ENCODE measurements at places on chromosomes 5 and 9.

DNA sequence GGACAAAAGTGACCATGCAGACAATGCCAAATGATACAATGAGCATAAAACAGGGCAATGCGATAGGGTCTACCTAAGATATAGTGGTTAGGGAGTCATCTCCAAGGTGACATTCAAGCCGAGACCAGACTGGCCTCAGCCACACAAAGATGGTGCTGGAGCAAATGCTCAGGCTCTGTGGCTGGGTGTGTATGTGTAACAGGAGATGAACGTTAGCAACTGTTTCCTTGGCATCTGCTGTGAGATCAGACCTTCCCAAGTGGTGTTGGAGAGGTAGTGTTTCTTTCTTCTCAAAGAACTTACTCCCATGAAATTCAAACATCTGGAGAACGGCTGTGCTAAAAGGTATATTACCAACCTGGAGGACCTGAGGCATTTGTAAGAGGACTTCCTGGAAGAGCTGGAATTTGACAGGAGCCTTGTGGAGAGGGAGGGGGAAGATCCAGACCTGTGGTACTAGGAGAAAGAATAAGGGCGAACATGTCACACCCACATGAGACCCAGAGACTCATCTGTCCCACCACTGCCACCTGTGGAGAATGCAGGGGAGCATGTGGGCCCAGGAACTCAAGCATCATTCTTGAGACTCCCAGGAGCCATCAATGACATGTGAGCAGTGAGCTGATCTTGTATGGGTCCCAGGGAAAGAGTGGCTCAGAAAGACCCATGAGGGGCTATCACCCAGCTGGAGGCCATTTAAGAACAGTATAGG is 21.4 kb upstream of the ANXA6 start:
- no peak for DNase-seq

- DNase-seq: no peak
These were observed 12.7 kb downstream of the PTGES start for GRCh38 chr9:129740174-129740573.

- no peak for DNase-seq
These were observed 12.9 kb downstream of the GDF9 start for GRCh38 chr5:132853323-132853722.

DNA sequence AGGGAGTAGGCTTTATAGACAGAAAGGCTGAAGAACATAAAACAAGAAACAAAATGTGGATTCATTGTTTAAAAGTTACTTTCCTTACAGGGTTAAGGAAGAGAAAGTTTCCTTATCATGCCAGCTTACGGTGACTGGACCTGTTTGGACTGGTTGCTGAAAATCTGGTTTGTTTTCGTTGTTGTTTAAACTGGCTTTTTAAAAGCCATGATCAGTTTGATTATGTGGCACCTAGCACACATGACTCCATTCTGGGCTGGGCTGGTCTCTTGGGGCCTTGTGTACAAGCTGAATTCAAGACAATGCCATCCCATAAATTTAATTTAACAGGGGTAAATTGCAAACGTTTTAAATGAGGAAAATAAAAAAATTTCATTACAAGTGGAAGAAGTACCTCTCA is 18.4 kb upstream of the ZNF474 start:
- no peak for DNase-seq

DNA sequence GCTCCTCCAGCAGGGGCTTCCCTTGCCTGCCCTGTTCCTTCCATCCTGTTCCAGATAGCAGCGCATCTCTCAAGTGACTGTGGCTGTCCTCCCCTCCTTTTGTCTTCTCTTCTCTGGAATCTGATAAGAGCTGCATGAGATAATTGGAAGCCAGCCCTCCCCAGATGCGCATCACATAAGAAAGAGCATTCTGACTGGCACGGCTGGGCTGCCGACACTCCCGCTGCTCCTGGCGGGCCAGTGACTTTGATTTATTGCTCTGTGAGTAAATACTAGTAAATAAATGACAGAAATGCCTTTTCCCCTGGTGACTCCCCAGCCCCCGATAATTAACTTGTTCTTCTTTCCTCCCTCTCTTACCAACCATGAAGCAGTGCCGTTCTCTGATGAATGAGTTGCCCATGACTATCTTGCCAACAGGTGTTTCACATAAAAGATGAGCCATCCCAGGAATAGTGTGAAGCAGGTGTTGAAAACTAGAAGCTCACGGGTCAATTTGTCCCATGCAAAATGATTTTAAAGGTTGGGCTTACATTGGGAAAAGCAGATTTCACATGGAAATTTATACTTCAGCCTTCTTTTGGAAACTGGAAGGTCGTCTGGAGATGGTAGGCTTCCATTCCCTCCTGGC is 212.3 kb downstream of the ERCC6L2 start:
- no peak for DNase-seq

GRCh38 chr9:2634818-2635217 is 13.2 kb downstream of the VLDLR start:
- no peak for DNase-seq

GRCh38 chr5:135053278-135053677 is 19.2 kb upstream of the PITX1 start:
- no peak for DNase-seq

DNA sequence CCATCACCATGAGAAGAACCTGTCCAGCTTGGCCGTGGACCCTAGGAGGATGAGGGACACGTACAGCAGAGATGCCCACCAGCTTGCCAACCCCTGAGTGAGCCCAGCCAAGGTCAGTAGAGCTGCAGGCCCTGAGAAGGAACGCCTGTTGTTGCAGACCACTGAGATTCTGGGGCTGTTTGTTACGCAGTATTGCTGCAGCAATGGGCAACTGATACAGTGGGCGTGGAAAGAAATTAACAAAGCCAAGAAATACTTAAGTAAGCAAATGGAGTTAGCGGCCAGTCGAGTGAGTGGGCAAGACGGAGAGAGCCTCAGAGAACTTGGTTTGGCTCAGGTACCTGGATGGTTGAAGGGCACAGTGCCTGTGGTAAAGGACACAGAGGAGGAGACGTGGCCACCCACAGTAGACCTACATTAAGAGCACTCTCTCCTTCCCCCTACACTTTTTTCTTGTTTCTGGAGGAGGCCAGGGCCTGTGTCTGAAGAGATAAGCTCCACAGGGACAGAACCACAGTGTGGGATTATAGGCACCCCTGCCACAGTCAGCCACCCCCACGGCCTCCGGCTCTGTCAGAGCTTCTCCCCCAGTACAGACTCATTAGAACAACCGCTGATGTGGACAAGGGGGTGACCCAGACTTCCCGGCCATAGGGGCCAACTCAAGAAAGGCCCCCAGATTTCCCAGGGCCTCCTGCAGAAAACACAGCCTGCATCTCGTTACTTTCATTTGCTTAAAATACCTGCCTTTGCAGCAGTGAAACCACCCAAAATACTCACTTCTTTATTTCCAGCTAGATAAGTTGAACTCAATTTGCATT is 40.1 kb upstream of the GRHPR start:
- DNase-seq: no peak

DNA sequence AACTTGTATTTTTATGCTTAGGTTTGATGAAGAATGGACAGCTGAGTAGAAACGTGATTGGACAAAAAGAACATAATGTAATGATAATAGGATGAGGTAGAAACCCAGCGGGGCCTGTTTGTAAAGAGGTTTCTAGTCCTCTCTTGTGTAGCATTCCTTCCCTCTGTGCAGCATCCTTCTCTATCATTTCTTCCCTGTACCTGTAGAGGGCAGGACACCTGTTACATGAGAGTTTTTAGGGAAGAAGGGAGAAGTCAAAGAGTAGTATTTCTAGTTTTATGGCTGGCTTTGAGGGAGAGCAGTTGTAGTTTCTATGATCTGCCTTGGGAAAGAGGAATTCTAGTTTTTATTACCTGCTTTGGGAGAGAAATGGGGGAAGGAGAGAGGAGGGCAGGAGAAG is 162.1 kb upstream of the FST start:
- DNase-seq: no peak

DNA sequence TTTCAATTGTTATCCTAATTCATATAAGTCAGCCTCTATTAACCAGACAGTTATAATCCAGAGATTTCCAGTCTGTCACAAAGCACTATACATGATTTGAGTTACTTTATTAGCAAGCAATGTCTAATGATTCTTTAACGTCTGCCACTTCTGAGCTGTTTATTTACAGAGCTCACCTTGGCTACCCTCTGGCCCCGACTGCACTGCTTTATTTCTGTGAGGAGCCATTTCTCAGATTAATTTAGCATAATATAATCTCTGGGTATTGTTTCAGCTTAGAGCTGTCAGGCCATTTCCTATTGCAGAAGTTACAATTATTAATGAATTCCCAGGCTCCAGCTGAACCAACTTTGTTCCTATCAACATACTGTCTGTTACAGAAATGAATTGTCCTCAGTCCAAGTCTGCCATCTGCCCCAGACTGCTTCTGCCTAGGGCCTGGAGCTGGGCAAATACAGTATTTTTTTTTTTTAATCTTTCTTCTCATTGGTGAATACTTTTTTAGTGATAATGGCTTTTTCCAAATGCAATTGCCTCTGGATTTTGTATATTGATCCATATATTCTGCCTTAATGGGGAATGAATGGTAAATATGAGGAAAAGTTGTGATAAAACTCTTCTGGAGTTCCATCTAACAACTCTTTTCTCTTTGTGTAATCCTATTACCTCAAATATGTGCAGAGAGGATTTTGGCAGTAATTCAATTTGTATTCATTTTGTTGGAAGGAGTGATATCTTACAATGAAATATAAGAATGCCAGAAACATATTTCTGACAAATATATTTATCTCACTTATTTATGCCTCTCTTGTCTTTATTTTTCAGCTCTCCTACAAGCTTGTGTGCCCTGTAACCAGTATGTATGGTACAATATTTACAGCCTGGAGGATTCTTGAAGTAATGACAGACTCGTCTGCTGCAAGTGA is 104.7 kb downstream of the FOCAD start:
- no peak for DNase-seq

DNA sequence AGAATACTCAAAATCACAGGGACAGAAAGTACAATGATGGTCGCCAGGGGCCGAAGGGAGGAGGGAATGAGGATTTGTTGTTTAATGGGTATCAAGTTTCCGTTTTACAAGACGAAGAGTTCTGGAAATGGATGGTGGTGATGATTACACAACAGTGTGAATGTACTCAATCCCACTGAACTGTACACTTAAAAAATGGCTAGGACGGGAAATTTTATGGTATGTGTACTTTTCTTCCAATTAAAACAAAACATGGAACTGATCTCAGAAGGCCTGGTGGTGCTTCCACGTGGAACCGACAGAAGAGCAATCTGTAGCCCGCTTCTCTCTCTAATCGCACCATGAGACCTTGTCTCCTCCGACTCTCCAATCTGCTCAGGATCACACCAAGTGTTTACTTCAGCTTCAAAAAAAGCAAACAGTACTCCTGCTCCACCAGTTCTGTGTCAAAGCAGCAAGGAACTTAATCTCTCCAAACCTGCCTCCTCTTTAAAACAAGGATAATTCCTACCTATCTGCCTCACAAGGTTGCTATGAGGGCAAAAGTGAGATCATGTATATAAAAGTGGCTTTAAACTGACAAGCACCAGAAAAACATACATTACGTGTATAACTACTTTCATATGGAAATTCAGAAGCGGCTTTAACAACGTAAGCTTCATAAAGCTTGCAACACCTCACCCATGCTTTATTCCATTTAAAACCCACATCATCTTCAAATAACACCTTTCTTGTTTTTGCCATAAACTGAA is 2.1 kb downstream of the ECPAS start:
- no peak for DNase-seq

- DNase-seq: peak; percentile 83
These were observed 17.7 kb downstream of the CAVIN4 start for GRCh38 chr9:100595391-100596199.

- no peak for DNase-seq
These were observed 672 bp upstream of the SUSD3 start for GRCh38 chr9:93057703-93058354.

DNA sequence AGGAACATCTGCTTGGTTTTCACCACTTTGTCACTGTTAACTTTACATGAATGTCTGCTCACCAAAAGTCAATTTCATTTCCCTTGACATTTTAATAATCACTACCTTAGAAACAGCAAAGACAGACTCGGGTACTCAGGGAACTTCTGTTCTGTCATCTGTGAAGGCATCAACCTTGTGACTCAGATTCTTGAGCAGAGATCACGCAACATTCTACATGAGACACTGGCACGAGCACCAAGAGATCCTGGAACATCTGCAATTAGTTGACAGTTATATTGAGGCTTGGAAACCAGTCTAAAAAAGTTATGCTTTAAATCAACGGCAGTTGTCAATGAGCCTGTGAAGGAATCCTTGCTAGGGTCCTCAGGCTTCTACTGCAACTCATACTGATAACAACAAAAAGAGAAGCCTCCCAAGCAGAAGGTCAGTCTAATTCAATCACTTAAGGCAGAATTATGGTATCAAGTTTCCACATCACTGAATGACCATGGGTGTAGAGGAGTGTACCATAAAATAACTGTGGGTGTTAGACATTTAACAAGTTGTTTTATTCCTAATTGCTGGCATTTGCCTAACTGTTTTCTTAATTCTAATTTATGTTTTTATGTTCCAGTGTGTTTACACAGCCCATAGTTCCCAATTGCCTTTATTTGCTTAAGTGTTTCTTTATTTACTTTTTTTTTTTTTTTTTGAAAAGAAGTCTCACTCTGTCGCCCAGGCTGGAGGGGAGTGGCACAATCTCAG is 3.3 kb upstream of the PBX3 start:
- peak; percentile 58 for DNase-seq

DNA sequence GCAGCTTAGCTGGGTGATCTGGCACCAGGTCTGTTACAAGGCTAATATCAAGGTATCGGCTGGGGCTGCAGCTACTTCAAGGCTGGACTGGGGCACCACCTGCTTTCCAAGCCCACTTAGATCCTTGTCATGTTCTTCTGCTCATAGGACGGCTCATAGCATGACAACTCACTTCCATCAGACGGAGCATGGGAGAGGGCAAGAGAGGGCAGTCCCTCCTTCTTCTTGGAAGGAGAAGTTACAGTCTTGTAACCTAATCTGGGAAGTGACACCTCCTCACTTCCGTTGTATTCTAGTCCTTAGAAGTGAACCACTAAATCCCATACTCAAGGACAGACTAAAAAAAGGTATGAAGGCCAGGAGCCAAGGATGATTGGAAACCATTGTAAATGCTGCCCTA is 258.2 kb downstream of the MAST4 start:
- peak; percentile 74 for DNase-seq

GRCh38 chr9:131580358-131580757 is 35.0 kb downstream of the PRRT1B start:
- DNase-seq: no peak

- DNase-seq: peak; percentile 54
These were observed 7.0 kb downstream of the TRMT10B start for GRCh38 chr9:37760416-37761161.
